ENCODE measurements at places on chromosomes 3 and 15.

DNA sequence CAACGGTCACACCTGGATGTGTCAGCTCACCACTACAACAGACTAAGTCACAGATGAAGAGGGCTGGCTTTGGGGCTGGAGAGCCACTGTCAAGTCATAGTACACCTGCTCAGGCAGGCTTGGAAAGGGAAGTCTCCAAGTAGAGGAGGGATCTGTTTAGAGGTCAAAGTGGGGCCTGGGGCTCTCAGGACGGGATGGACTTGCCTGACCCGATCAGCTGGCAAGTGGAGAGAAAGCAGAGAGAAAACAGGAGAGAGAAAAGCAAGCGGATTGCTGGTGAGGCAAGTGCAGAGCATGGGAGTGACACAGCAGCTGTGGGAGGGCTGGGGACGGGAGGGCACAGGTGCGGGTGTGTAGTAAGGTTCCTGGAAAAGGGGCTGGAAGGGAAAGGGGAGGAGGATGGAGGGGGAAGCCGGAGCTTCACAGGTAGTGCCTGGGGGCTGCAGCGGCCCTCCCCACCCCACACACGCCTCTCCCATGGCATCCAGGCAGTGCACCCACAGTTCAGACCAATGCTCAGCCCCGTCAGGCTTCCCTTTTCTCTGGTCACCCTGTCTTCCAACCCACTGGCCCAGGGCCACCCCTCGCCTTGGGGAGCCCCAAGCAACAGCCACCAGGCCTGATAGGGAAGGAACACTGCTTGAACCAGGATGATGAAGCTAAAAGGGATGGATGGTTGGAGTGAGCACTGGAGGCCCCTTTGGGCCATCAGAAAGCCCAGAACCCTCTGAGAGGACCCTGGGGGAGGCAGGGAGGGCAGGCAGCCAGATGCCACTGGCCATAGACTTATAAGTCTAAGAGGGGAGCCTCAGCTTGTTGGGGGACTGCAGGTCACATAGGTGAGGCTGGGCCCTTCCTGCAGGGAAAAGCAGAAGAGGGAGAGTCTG, 8.5 kb downstream of the RPS17 start:
- DNase-seq, result no peak

GRCh38 chr3:197801891-197802778, 11.1 kb downstream of the LRCH3 start:
- DNase-seq, result no peak

GRCh38 chr3:114542359-114542758, 248.5 kb downstream of the TIGIT start:
- DNase-seq, result no peak

DNA sequence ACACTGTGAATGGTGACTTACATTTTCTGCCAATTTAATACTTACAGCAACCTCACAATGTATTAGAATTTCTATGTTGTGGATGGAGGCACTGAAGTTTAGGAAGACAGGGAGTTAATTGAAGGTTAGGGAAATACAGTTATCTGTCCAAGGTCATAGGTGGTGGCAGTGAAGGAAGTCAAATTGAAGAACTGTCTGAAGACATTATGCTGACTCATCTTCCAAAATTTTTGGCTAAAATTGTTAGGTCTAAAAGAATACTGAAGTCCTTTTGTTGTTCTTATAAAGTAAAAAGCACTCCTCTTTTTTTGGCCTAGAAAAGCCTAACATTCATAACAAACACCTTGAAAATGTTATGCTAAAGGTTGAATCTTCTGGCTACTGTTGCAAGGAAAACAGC, 27.7 kb downstream of the EMC4 start:
- no peak for DNase-seq

DNA sequence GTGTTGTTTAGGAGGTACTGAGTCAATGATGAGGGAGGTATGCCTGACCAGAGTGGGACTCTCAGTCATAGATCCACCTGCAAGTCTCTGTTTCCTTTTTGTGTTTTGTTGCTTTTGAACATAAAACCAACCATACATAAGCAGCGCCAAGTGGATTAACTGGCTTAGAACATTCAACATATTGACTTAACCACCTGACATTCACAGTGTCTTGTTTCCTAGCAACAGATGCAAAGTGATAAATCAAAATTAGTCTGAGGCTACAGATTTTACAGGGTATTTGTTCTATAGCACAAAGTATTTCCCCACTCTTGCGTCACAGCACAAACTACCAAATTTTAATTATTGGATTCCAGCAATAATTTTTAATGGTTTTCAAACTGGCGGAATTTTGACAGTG, 283.8 kb downstream of the BBX start:
- DNase-seq, result no peak

DNA sequence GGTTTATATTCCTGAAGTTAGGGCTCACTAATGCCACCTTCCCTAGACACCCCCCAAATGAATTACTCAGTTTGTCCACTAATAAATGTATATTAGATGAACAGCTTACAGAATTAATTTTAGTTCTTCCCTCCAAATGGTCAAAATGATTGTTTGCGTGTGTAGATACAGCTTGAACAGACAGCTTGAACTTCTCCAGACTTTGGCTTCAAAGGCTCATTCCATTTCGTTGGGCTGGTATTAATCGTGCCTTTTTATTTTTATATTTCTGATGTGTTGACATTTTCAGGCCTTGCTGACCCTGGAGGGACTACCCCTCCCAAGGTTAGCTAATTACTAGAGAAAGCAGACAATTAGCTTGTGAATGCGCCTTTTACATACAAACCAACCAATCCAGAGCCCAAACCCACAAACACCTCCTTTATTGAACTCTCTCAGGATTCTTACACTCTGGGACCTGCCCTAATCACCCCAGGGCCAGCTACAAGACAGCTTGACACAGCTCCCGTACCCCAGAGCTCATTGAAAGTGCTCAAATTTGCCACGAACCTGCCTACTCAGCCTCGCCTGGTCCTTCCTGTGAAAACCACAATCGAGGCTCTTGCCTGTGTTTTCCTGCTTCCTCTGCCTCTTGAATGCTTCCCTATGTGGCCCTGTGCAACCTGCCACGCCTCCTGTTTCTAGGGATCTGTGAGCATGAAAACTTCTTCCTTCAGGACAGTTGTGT, 40.3 kb downstream of the RPL22L1 start:
- no peak for DNase-seq

GRCh38 chr3:101039285-101039684, 46.1 kb upstream of the ABI3BP start:
- DNase-seq, result no peak

- DNase-seq, result peak; percentile 33
Measured at GRCh38 chr3:179196098-179196497, 47.9 kb downstream of the PIK3CA start.

DNA sequence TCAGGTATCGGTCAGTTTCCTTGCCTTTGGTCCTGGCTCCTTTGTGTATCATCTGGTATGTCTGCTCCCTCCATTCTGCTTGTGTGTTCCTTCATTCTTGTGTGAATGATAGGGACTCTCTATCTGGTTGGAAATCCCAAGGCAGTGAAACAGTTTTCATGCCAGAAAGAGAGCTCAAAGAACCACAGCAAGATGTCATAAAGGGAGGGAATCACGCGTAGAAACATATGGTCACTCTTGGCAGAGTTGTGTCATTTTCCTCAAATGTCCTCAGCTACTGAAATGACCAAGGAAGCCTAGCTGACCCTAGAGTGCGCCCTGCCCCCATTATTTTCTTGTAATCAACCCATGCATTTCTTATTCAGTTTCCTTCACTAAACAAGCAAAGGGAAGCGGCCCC, 48.0 kb downstream of the RASGRP1 start:
- DNase-seq, result no peak

- DNase-seq, result no peak
Measured at GRCh38 chr15:91068966-91069365, 31.1 kb upstream of the SV2B start.

DNA sequence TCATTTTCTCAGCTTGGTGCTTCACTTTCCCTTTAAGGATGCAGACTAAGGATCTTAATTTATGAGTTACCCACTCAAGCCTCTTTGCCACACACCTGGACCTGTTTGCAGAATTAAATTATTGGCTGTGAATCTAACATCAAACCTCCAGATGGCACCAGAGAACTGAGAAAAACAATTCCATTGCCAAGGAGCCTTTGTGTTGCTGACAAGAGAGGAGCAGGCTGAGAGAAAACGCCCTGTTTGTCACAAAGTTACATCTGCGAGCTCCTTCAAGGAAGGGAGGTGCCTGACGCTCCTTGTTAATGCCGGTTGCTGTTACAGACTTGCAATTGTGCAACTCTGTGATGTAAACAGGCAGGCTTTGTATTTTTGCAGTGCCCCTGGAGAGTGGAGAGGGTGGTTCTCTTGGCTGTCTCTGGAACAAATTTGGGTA, 36.3 kb upstream of the TMC3 start:
- peak; percentile 96 for DNase-seq

GRCh38 chr3:146621723-146622122, 16.6 kb upstream of the PLSCR5 start:
- DNase-seq, result no peak

DNA sequence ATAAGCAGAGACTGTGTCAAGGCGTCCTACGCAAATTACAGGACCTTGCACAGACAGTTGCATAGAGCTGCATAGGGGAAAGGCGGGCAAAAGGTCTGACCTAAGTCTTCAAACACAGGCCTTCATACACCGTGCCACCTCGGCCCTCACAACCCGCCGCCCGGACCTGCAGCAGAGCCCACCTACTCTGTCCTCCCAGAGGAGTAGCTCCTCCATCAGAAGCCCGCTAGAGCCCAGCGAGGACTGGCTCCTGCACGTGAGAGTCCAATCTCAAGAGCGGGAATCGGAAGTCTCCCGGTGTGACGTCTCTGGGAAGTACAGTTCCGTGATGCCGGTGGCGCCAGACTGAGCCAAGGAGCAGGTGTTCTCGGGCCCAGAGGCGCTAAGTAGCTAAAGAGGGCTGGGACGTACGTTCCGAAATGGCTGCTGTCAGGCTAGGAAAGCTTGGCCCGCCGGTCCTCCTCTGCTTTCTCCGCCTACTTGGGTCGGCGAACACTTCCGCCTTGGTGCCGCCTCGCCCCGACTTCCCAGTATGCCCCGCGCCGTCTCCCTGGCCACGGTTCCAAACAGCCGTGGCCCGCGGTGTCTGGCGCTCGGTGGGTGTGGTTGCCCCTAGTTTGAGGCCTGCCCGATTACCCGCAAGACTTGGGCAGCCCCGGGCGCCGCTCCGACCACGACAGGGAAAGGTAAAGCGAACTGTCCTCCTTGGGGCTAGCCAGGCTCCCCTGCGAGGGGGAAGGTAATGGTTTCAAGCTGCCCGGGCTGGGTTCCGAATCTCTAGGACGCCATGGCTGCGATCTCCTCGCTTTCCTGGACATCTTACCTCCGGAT, at the start of the genes ASTE1 and NEK11:
Gene ASTE1 (minus strand): TSS at position 505 of the 831 bp plus-strand sequence. CDS start 1,519 bp downstream, outside the sequence.
Gene NEK11 (plus strand): TSS at position 557 of the 831 bp plus-strand sequence. CDS start 2,832 bp downstream, outside the sequence.
- peak; percentile 71 for DNase-seq

- no peak for DNase-seq
Measured at GRCh38 chr3:171851660-171852058, 8.5 kb downstream of the TMEM212 start.

GRCh38 chr3:95719481-95719880, 1094.9 kb upstream of the EPHA6 start:
- no peak for DNase-seq

- no peak for DNase-seq
Measured at GRCh38 chr3:171797873-171798272, 12.4 kb downstream of the PLD1 start.

DNA sequence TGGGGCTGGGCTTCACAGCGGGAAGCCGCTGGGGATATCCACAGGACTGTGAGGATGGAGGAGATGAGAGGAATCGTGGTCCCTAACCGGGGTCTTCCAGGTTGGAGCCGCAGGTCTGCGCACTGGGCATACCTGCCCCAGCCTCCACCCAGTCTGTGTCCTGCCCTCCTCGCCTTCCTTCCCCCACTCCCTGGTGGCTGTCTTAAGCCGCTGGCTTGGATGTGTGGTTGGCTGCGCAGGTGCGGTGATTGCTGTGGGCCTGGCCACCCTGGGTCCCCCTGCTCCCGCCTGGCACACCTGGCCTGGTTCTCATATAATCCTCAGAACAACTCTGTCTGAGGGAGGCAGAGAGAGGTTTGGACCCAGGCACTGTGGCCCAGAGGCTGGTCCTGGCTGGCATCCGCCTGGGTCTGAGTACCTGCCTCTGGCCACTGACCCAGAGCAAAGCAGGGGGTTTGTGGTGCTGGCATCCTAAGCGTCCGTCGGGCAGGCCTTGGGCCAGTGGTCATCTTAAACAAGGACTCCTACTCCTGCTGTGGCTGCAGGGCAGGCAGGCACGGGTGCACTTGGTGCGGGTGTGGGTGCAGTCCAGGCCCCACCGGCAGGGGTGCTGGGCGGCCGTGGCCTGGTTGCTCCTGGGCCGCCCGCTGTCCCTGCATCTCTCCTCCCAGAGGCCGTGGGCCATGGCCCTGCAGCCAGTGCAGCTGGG, 18.7 kb downstream of the PLXNA1 start:
- DNase-seq, result no peak

GRCh38 chr15:51224428-51224827, 114.0 kb downstream of the CYP19A1 start:
- DNase-seq, result no peak

DNA sequence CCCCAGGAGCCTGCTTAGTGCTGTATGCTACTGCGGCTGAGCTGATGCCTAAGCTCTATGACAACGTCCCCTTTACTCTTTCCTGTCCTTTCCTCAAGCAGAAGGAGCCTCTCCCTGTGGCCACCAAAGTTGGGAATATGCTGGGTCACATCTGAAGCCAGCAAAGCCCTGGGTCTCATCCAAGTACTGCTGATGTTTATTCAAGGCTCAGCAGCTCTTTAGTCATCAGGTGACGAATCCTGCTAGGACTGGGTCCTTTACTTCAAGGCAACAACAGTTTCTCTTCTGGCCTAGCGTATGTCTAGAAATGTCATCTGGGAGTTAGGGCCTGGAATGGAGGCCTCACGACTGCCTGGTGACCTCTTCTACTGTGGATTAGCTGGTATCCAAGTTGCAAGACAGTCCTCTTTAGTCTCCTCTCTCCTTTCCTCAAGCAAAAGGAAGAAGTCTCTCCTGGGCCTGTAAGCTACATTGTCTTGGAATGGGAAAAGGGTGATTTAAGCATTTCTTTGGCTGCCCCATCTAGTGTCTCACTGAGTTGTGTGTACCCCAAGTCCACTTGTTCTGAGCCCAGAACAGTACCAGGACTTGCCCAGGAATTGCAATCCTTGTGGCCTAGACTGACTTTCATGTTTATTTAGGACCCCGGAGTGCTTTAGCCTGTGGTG, 63.9 kb downstream of the TNFAIP8L3 start:
- no peak for DNase-seq

- DNase-seq, result no peak
Measured at GRCh38 chr15:68676926-68677325, 98.1 kb downstream of the CORO2B start.

DNA sequence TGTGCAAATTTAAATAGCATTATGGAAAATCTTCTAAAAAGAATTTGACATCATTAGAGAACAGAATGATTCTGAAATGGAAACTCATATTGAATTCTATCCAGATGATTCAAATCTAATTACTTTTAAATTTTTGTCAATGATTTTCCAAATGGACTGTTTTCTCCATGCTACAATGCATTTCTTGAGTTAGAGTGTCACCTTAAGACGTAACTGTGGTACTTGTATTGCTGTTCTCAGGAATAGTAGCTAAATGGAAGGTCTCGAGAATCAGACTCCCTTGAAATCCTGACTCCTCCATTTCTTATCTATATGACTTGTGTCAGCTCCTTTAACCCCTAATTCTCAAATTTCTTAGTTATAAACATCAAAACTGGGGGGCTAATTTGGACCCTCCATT, 102.3 kb downstream of the P2RY1 start:
- no peak for DNase-seq

All from fibroblast of the conjunctiva (primary cell).